ENCODE measurements at places on chromosomes 5 and 9.

- DNase-seq = no peak
Observed at GRCh38 chr5:98935206-98935605, 6.4 kb upstream of the CHD1 start.

DNA sequence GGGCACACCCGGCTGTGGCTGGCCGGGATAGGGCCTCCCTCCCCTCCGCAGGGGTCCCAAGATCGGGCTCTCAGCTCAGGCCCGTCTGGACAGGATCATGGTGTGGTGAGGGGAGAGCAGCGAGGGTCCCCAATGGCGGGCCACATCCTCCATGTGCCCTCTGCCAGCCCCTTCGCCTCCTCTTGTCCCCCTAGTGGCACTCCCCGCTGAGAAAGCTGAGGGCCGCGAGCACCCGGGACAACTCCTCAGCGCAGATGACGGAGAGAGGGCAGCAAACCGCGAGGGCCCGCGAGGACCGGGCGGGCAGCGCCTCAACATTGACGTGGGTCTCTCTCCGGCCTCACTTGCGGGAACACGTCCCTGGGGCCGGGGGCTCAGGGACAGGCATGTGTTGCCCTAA, 24.6 kb downstream of the NKD2 start:
- no peak for DNase-seq

DNA sequence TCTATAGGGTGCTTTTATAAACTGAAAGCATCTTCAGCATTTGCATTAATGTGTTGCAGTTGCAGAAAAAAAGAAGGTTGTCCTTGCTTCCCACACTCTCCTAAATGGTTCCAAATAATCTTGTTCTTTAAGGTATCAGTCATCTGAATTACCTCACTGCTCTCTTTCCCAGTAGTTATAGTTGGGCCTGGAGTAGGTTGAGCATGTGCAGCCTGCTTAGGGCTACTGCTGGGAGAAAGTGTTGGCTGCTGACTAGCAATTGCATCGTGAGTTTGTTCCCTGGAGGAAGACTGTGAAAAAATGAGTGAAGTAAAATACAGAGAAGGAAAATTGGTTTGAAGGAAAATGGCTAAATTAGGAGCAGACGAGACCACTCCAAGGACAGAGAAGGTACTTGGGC, 74.5 kb downstream of the PRR16 start:
- DNase-seq = no peak

DNA sequence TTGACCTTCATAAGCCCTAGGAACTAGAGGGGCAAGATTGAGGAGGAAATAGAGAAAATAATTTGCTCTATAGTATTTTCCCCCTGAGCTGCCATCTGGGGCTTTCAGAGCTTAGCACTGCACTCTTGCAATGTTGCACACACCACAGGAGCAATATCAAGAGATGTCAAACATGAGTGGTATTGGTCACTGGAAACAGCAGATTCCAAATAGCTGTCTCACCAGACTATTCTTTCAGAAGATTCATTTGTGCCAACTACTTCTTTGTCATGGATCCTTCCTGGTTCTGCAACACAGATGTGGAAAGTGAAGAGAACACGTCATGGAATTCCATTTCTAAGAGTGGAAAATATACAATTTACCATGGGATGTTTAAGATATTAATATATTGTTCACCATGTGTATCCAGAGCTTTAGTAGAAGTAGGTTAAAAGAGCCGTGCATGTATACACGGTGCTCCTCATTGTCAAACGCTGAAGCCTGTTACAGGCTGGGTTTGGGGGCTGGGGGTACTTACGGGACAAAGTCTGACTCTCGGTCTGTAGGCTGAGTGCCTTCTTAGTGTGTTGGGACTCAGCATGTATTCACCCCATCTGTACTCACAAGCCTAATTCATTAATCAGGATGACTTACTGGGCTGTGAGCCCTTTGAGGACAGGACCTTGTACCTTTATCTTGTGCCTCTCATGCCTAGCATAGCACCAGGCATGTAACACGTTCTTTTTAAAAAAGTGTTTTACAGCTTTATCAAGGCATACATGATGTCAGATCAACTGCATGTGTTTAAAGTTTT, 31.4 kb upstream of the GDNF start:
- no peak for DNase-seq

DNA sequence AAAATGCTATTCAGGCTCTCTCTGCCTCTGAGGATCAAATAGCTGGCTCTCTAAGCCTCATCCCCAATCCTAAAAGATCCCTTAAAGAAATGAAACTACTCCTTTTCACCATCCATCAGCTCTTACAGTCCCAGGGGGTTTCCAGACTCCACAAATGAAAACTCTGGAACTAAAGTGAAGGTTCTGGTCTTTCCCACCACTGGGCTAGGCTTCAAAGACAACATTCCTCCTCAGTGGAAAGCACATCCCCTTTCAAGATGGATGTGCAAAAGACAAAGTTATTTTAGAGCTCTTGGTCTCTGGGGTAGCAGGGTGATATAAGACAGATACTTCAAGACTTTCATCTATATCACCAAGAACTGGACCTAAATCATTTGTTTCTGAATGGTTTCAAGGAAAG, 106.9 kb downstream of the DCP2 start:
- DNase-seq = no peak

- no peak for DNase-seq
Observed at GRCh38 chr5:98999631-99000030, 70.8 kb upstream of the CHD1 start.

DNA sequence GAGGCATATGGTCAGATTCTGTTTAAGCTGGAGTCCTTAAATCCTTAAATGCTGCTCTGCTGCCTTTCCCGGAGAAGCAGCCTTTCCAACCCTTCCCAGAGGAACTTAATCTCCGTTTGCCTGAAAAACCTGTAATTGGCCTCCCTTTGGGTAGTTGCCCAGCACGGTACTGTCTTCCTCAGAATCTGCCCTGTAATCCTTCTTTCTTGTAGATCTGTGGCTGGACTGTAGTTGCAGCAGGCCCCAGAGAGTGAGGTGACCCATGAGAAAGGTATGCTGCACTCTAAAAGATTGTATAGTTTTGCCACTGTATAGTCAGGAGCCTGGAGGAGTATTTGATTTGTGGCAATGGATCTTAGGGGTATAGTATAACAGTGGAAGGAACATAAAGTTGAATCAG, 11.7 kb downstream of the SPIN1 start:
- DNase-seq = no peak

DNA sequence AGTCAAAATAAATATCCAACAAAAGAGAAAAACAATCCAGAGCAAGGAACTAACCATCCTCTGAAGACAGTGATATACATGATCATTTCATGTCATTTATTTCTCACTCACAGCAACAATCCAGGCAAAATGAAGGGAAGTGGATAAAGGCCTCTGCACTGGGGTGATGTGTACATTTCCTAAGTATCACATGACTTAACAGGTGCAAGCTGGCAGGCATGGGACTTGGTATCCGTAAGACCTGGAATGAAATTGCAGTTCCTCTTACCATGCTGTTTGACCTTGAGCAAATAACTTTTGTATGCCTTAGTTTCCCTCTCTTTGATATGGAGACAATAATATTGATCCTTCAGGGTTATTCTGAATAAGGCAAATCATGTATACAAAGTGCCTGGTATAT, 77.6 kb downstream of the PRLR start:
- DNase-seq = no peak

DNA sequence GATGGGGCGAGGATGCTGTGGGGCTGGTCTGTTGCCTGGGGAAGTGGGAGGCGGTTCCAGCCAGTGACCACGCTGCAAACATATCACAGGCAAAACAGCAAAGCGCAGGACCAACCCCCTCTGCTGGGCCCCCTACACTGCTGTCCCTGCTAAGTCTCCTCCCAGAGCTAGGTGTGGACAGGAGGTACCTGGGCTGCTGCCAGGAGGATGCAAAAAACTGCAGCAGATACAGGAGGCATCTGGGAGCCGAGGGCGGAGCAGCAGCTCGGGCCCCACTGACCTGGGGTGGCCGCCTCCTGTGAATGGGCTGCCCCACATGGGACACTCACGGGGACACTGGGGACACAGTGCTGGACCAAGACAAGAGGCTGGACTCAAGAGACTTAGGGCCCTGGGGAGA, 48.0 kb upstream of the PHYKPL start:
- DNase-seq = no peak

GRCh38 chr5:126920291-126920690, 110.1 kb downstream of the MARCHF3 start:
- no peak for DNase-seq

DNA sequence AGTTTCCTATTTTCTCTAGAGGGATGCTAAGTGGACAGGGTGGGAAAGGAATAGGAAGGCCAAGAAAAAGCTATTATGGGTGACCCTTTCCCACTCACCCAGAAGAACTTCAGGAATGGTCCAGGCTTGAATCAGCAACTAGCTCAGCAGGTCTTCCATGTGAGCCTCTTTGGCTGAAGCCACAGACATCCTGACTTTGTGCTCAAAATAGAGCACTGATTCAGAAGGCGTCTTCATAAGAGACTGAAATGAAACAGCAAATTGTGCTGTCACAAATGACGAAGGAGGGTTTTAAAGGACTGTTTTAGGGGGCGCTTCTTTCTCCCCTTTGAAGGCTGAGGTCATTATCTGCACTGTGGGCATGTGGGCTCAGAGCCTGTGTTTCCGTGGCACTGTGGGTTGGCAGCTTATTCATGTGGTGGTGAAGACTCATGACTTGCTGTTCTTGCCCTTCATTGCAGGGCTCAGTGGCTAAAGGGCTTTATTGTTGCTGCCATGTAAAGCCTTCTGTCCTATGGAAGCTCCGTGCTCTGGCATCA, 65.8 kb upstream of the NFIL3 start:
- no peak for DNase-seq

- no peak for DNase-seq
Observed at GRCh38 chr5:159243385-159243784, 19.7 kb upstream of the UBLCP1 start.

GRCh38 chr5:76982450-76982849, 29.6 kb downstream of the CRHBP start:
- DNase-seq = no peak

GRCh38 chr5:171599411-171599810, 180.0 kb downstream of the FGF18 start:
- DNase-seq = no peak

GRCh38 chr5:56829137-56829908, 14.0 kb downstream of the MAP3K1 start:
- no peak for DNase-seq

GRCh38 chr9:84504360-84504759, 163.8 kb upstream of the SLC28A3 start:
- no peak for DNase-seq

DNA sequence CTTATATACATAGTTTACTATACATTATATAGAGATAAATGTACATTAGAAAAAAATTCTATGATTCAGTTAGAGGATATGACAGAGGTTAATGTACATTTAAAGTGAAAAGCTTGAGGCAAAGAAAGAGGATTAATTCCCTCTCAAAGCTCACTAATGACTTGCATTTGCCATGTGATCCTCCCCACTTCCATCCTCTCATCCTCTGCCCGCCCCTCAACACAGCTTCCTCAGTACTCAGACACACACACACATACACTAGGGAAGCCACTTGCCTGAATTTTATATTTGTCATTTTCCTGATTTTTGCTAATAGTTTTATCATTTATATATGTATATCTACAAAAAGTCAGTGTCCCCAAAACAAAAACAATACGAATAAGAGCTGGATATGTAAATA, 764.5 kb downstream of the EFNA5 start:
- DNase-seq = no peak

DNA sequence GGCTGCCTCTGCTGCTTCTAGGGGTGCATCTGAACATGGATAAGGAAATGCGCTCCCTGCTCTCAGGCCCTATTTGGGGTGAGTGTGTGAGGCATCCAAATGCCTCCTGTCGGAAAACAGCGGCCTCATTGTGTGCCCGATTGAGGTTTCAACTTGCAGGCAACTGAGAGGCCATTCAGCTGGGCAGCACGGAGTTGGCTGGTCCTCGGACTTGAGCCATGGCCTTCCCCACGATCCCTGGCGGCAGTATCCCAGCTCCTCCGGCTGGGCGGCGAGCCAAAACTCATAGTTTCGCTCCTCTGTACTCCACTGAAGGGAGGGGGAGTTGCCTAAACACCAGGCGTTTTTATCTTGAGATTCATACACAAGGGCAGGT, 597.3 kb upstream of the SGCD start:
- no peak for DNase-seq

GRCh38 chr9:1300941-1301340, 250.8 kb downstream of the DMRT2 start:
- DNase-seq = no peak

DNA sequence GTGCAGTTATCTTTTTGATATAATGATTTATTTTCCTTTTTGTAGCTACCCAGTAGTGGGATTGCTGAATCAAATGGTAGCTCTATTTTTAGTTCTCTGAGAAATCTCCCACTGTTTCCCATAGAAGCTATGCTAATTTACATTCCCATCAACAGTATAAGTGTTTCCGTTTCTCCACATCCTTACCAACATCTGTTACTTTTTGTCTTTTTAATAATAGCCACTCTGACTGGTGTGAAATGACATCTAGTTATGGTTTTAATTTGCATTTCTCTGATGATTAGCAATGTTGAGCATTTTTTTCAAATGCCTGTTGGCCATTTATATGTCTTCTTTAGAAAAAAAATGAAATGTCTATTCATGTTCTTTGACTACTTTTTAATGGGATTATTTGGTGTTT, 94.7 kb downstream of the SERINC5 start:
- no peak for DNase-seq

DNA sequence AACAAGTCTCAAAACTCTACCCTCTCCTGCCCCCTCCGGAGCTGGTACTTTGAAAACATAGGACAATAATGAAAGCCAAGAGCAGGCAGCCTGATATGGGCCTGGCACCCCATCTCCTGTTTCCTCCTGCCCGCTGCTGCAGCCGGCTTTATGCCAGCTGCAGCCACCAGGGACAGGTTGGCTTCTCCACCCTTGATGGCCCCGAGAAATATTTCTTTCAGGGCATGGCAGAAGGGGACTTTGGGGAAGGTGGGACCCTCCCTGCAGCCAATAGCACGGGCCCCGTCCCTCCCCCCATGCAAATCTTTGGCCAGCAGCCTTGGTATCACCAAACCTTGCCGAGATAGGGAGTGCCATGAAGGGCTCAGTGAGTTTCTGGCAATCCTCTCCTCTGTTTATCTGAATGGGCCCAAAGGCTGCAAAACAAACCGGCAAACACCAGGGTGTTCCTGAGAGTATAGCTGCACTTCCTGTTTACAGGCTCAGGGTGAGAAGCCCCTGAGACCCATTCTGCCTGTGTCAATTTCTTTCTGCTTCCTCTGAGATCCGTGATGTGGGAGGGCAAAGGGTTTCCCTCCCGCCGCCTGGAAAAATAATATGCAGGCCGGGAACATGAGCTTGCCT, 73.4 kb upstream of the BOD1 start:
- no peak for DNase-seq

GRCh38 chr5:79189439-79190234, 46.3 kb upstream of the JMY start:
- no peak for DNase-seq

- DNase-seq = no peak
Observed at GRCh38 chr9:90869361-90869760, 67.7 kb downstream of the SYK start.

DNA sequence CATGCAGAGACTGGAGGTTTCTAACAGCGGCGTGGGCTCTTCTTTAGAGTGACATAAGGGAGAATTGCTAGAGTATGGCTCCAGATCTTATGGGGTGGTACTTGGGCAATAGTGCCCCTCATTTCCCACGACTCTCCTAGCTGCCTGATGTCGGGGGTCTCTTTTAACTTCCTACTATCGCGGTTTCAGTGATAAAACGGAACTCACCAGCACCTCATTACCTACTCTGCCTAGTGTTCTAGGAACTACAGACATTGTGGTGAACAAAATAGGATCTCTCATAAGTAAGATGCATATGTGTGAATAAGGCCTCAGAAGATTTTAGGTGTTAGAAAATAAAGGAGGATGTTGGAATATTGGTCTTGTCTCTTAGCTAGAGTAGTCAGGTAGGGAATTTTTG, 1.1 kb downstream of the ICE1 start:
- DNase-seq = no peak

- no peak for DNase-seq
Observed at GRCh38 chr9:134243778-134244467, 79.6 kb upstream of the RNU6ATAC start.
